ENCODE measurements at places on chromosomes 4 and X. TPM values are rescaled to one million over a fixed set of nuclear protein-coding genes. Genes with fewer than 3 reads are reported as not detected.

GRCh38 chr4:10730590-10730989 is 46.0 kb upstream of the CLNK start:
- H3K4me3 ChIP-seq, result no peak overlapping the region
- H3K36me3 ChIP-seq, result no peaks in the 10 kb centered on the region
- no peaks in the 10 kb centered on the region for H3K4me1 ChIP-seq
- no peak for DNase-seq

- H3K27ac ChIP-seq, result no peak overlapping the region
- no peak for DNase-seq
- H3K4me1 ChIP-seq, result no peaks in the 10 kb centered on the region
- no peak overlapping the region for H3K4me3 ChIP-seq
- no peaks in the 10 kb centered on the region for H3K27me3 ChIP-seq
- no peaks in the 10 kb centered on the region for H3K36me3 ChIP-seq
Observed at GRCh38 chrX:144798972-144799371, 448.3 kb upstream of the SPANXN1 start.

DNA sequence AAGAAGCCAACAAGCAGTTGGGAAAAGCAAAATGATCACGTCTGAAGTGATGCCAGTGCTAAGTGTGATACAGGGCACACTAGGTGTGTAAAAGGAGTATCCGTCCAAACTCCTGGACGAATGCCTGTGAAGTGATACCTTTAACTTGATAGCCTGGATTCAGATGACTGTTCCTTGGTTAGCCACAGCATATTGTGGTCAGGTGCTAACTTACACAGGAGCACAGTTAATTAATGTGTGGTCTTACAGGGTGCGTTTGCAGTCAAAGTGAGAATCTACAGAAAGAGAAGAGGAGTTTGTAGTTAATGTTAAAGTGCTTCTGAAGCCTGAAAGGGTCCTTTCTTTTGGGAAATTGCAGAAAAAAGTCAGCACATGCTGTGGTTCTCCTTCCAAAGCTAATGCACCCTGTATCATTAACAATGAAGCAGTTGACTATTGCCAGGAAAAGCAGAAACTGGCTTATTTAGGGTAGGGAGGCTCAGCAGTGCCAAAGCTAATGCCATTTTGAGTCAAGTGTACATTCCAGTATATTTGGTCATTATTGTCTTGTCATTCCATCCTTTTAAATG is 61.1 kb downstream of the DCLK2 start:
- no peaks in the 10 kb centered on the region for H3K36me3 ChIP-seq
- H3K27me3 ChIP-seq, result no peaks in the 10 kb centered on the region
- no peak overlapping the region for H3K27ac ChIP-seq

DNA sequence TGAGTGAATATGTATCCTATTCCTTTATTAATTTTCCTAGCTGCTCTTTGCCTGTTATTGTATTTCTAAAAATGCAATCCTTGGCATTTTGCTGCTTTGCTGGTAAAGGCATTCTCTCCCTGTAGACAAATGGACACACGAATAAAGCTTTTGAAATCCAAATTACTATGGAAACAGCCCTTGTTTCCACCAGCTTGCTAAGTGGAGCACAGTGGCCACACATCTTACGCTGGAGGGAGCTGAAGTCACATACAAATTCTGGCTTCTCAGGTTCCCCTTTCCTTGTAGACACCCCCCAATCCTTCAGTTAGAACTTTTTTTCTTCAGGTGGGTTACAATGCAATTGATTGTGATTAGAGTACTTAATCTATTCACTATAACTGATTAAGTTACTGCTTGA is 66.2 kb downstream of the AGA start:
- H3K4me1 ChIP-seq, result no peaks in the 10 kb centered on the region
- DNase-seq, result no peak
- no peak overlapping the region for H3K27ac ChIP-seq
- no peaks in the 10 kb centered on the region for H3K36me3 ChIP-seq
- no peak overlapping the region for H3K4me3 ChIP-seq

DNA sequence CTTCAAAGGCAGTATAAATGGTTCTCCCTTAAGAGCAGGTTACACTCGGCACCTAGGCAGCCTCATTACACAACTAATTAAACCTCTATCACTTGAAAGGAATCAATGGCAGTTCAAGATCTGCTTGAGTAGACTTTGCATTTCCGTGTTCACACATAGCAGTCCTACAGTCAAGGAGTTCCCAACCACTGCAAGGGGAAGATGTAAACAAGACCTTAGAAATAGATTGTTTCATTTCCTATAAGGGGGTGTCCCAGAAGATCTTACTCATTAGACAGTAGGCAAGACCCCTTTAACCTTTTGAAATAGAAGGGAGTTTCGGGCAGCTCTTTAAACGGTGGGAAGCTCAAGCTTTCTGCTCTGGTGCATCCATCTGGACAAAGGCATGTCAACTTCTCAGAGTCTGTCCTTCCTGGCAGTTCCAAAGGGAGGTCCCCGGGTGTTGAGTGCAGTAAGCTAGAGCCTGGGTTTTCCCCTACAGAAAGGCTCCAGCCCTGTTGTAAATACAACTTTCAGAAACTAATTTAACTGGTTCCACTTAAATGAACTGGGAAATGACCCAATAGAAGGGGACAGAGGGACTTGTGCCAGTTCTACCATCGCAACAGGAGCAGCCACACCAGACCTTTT is 150.8 kb downstream of the RBMX2 start:
- no peaks in the 10 kb centered on the region for H3K36me3 ChIP-seq
- no peak overlapping the region for H3K27ac ChIP-seq
- DNase-seq, result no peak
- H3K4me1 ChIP-seq, result no peaks in the 10 kb centered on the region
- H3K4me3 ChIP-seq, result no peak overlapping the region

GRCh38 chrX:1355131-1356046 is 18.8 kb downstream of the IL3RA start:
- no peak overlapping the region for H3K27ac ChIP-seq
- H3K27me3 ChIP-seq, result no peaks in the 10 kb centered on the region
- H3K4me1 ChIP-seq, result no peaks in the 10 kb centered on the region

DNA sequence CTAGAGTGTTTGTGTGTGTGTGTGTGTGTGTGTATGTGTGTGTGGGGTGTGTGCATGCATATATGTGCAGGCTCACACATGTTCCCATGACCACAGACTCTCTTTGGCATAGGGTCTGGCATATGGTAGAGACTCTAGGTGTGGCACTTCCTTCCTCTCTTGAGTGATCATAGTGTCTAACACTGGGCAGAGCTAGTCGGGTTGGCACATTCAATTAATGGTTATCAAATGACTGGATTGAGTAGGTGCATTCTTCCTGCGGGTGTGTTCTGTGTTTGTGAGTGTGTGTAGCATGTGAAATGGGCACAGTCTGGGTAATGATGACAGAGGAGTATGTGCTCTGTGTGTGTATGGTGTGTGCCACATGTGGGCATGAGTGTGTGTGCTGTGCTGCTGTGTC is 106.5 kb downstream of the EFNB1 start:
- no peak for DNase-seq
- H3K4me3 ChIP-seq, result no peak overlapping the region
- no peaks in the 10 kb centered on the region for H3K27me3 ChIP-seq
- no peaks in the 10 kb centered on the region for H3K36me3 ChIP-seq
- H3K27ac ChIP-seq, result no peak overlapping the region
- H3K4me1 ChIP-seq, result no peaks in the 10 kb centered on the region

DNA sequence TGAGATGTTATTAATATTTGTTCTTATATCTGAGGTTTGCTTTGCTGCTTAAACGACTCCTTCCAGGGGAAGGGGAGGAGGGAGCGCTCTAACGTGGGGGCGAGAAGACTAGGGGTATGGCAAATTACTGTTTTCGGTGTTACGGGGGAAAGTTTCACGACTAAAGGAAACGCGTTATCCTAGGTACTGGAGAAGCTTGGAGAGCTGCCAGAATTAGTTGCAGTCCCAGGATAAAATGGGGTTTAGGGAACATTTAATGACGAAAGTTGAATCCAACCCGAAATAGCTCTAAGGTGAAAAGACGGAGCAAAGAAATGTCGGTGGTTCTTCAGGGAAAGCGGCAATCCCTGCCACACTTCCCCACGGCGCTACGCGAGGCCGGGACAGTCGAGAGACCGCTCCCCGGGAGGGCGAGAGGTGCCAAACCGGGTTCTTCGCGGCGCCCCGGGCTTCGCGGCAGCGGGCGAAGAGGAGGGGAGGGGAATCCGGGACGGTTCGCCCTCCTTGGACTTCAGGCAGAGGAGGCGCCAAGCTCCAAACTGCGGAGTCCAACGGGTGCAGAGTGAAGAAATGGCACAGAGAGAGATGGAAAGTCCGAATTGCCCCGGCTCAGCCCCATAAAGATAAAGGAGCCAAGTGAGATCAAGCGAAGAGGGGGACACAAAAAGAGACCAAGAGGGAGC is 724 bp downstream of the THOC2 start:
- H3K4me1 ChIP-seq, result peaks cover 21% of the 10 kb centered on the region
- peak overlapping the region; percentile 97 for H3K27ac ChIP-seq
- peaks cover 2% of the 10 kb centered on the region for H3K36me3 ChIP-seq

DNA sequence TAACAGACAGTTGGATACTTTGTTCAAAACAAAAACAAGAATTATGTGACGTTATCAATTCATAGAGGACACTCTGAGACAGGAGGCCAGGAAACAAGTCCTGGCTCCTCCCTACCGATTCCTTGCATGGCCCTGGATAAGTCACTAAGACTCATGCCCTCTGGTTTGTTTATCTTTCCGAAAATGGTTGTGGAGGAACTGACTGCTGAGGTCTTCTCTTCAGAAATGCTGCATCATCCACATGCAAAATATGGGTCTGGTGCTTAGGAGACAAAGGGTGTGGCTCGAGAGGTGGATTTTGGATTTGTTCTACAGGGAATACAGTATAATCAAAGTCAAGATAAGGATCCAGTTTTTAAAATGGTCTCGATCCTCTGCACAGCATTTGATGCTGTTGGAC is 130.9 kb downstream of the RELL1 start:
- H3K4me1 ChIP-seq, result no peaks in the 10 kb centered on the region
- no peaks in the 10 kb centered on the region for H3K36me3 ChIP-seq
- no peak overlapping the region for H3K27ac ChIP-seq
- DNase-seq, result no peak
- no peak overlapping the region for H3K4me3 ChIP-seq

DNA sequence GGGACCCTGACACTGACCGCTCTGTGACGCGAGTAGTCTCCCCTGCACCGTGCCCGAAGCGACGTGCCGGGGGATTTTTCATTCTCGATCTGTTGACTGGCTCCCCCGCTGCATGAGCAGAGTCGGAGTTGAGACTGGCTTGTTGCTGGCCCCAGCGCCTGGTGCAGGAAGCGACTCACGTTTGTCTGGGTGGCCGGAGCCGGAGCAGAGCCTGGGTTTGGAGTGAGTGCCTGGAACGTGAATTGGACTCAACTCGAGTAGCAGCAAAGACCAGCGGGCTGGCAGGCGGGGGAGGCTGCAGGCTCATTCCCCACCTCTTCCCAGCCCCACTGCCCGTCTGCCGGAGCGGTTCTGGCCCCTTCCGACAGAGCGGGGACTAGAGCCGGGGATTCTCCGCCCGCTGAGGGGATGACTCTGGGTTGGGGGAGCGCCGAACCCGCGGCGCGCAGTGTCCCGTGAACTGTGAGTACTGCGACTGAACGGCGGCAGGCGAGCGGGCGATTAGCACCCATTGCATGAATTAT is 554 bp downstream of the PCDH7 start:
- no peaks in the 10 kb centered on the region for H3K27me3 ChIP-seq
- H3K4me1 ChIP-seq, result peaks cover 3% of the 10 kb centered on the region
- DNase-seq, result no peak
- peak overlapping the region; percentile 74 for H3K4me3 ChIP-seq
- H3K36me3 ChIP-seq, result no peaks in the 10 kb centered on the region
- H3K27ac ChIP-seq, result peak overlapping the region; percentile 81

GRCh38 chrX:362351-362750 is 24.4 kb downstream of the PPP2R3B start:
- H3K4me3 ChIP-seq, result no peak overlapping the region
- no peaks in the 10 kb centered on the region for H3K4me1 ChIP-seq
- H3K27ac ChIP-seq, result no peak overlapping the region

DNA sequence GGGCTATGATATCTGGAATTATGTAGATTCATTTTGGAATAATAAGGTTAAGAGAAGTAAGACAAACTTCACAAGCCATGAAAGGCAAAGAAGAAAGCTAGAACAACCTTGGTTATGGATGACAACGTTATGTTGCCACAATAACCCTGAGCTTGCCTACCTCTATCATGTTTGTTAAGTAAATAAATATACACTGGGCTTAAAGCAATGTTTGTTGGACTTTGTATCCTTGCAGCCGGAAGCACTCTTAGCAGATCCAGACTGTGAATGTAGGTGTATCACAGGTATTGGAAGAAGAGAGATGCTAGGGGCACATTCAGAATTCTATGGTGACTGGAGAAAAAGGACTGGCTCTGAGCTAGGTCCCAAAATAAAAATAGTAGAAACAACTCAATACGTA is 214.4 kb downstream of the HS3ST1 start:
- no peaks in the 10 kb centered on the region for H3K27me3 ChIP-seq
- no peak overlapping the region for H3K4me3 ChIP-seq
- DNase-seq, result no peak
- no peaks in the 10 kb centered on the region for H3K36me3 ChIP-seq
- H3K27ac ChIP-seq, result no peak overlapping the region

DNA sequence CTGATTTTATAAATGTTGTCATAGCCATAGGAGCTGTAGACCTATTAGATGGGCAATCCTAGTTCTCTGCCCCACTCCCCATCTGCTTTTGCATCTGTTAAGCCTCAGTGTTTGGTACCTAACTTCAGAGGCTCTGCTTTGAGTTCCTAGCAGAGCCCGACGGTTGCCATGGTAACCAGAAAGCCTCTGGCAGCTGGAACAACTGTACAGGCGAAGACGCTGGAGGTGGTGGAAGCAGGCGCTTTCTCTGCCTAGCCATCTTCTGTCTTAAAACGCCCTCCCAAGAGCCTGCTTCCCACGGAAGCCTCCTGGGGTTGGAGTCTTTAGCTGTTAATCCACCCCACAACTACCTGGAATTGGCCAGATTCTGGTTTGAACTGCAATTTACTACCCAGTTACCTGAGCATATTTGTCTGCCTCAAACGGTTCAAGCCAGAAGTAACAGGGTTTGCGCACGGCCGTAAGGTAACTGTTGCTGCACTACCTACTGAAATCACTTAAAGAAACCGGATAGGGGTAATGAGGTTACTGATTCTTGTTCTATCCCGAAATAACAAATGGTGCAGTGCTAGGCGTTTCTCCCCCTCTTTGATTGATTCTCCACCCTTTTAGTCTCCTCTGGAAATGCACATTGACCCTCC is 1.0 kb upstream of the GABRG1 start:
- no peaks in the 10 kb centered on the region for H3K36me3 ChIP-seq
- DNase-seq, result no peak
- H3K4me3 ChIP-seq, result no peak overlapping the region
- no peak overlapping the region for H3K27ac ChIP-seq

DNA sequence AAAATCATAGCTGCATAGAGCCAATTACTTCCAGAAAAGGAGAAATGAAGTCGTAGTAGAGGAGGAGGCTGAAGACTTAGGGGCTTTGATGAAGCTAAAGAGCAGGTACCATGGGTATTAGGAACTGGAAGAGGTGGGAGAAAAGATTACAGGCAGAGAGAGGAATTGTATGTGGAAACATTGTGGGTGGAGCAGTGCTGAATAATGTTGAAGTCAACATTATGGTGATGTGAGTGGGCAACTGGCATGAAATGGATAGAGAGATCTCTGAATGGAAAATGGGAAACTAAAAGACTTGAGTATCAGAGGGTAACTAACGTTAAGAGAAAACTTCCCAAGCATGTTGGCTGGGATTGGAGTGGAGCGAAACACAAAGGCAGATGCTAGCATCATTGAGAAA is 92.5 kb downstream of the AREG start:
- H3K4me1 ChIP-seq, result no peaks in the 10 kb centered on the region
- H3K27me3 ChIP-seq, result no peaks in the 10 kb centered on the region
- no peak for DNase-seq
- no peak overlapping the region for H3K27ac ChIP-seq
- H3K36me3 ChIP-seq, result no peaks in the 10 kb centered on the region
- no peak overlapping the region for H3K4me3 ChIP-seq

The INTU gene
- 3.7 TPM for total RNA-seq

The SPINK2 gene
- total RNA-seq, result not detected

The RRH gene
- total RNA-seq, result 0.15 TPM

The CHST7 gene
- total RNA-seq, result 6.1 TPM

The PTCHD1 gene
- 1.4 TPM for total RNA-seq

The SSX4B gene
- 0.15 TPM for total RNA-seq

The UGT2B10 gene
- not detected for total RNA-seq
